ENCODE measurements at places on chromosomes 3 and 15.
A peak's percentile ranks its signal among the peaks of the same experiment; 100 is the strongest.

DNA sequence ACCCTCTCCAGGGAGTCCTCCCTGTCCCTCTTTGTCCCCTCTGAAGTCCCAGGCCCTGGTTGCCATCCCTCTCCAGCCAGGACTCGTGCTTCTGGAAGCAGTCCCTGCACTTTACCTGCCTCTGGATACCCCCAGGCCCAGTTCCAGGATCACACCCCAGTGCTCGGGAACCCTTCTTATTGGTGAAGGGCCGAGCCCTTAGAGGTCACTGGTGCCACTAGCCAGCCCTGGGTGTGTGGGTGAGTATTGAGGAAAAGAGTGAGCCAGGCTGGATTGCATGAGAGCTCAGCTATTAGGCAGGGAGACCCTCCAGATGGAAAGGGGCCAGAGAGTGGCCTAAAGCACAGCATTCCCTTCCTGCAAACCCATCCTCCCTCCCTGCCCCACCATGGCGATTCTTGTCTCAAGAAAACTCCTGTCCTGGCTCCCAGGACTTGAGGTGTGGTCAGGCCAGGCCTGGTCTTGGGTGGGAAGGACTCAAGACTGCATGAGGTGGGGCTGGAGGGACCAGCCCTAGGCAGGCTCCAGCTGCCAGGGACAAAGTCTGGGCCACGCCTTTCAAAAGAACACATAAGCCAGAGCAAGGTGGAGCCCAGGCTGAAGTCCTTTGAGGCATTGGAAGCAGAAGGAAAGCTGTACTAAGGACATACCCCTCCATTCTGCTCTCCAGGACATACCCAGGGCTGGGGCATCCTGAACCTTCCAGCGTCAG lies 4.8 kb upstream of the PHGR1 start:
- DNase-seq, result no peak

GRCh38 chr3:66496746-66497145 lies 4.1 kb downstream of the LRIG1 start:
- DNase-seq, result no peak

GRCh38 chr15:55683376-55683775 lies 59.6 kb downstream of the PRTG start:
- DNase-seq, result peak; percentile 28

DNA sequence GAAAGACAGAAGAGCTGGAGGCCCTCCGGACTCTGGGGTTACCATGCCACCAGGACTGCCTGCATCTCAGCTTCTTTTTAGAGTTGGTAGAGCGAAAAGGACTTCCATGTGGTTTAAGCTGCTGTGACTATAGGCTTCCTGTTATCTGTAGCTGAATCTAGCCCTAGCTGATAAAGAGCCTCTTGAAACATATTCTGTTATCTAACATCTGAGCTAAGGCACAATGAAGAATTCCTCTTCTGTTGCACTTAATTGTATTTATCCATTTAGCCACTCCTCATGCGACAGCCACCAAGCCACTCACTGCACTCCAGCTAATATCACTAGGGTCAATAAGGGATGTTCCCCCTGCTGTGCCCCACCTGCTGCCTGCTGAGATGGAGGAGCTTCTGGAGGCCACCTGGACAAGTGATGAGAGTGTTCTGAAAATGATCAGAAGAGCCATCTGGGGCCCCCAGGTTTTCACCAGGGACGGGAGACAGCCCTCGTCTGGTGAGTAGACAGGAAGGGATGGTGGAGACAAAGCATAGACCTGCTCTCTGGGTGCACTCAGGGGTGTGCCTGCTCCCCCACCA lies 94.6 kb upstream of the PLXNA1 start:
- DNase-seq, result no peak

DNA sequence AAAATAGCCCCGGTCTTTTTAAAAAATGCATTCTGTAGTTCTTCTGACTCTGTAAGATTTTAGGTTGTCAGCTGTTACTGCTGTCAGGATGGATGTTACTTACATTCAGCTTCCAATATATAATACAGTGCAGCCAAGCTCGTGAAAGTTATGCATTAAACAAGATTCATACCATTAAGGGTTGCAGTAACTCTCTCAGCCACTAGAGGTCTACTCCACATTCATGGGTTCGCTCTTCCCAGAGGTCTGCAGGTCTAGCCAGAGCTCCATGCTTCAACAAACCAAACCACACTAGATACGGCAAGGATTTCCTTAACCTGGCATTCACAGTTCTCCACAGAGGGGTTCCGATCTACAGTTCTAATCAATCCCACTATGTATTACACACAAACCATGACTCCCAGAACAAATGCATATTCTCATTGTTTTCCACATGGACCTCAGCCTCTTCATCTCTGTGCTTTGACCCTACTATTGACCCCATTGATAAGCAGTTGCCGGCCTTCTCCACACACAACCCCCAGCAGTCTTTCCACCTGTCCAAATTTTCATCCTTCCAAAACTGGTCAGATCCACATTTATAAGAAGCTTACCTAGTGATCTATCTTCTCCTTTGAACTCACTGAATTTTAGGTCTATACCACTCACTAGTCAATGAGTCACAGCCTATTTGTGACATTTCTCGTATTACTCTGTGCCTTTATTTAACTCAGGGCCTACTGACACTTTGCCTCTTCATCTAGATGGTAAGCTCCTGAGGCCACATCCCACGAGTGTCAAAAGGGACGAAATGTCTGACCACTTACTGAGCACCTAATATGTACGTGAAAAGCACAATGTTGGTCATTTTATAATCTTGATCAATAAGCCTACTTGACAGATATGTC lies 33.7 kb downstream of the RORA start:
- DNase-seq, result peak; percentile 58

DNA sequence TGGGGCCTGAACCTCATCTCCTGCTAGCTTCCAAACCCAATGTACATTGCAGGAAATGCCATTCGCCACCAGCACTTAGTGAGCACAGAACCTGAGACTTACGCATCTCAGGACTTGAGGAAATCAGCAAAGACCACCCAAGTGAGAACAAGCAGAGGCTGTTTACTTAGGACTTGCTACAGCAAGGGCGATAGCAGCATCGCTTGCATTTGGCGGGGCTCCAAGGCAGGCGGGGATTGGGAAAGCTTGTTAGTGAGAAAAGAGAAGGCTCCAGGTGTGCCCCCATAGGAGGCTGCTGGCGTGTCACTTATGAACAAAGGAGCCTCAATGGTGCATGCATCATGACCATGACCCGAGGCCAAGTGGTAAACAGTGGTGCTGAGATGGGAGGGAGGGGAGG lies 19.7 kb downstream of the SLC6A20 start:
- no peak for DNase-seq

GRCh38 chr3:45567730-45568172 lies 26.8 kb upstream of the LIMD1 start:
- peak; percentile 89 for DNase-seq

GRCh38 chr15:70275461-70276138 lies 177.9 kb upstream of the TLE3 start:
- DNase-seq, result no peak

DNA sequence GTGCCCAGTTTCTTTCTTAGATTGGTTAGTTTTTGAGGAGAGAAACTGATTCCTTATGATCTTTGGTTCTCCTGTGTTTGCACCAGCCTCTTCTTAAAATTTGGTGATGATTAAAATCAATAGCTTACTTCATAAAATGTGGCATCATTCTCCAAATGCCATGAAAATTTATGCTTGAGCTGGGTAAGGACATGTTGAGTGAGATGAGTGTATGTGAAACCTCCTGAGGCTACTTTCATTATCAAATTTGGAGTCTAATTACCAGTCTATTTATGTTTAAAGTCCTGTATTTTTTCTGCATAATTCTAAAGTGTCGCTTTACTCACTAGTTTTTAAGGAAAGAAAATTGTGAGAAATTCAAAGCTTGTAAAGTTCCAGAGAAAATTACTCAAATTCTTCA lies 102.1 kb downstream of the DIPK2A start:
- DNase-seq, result no peak

DNA sequence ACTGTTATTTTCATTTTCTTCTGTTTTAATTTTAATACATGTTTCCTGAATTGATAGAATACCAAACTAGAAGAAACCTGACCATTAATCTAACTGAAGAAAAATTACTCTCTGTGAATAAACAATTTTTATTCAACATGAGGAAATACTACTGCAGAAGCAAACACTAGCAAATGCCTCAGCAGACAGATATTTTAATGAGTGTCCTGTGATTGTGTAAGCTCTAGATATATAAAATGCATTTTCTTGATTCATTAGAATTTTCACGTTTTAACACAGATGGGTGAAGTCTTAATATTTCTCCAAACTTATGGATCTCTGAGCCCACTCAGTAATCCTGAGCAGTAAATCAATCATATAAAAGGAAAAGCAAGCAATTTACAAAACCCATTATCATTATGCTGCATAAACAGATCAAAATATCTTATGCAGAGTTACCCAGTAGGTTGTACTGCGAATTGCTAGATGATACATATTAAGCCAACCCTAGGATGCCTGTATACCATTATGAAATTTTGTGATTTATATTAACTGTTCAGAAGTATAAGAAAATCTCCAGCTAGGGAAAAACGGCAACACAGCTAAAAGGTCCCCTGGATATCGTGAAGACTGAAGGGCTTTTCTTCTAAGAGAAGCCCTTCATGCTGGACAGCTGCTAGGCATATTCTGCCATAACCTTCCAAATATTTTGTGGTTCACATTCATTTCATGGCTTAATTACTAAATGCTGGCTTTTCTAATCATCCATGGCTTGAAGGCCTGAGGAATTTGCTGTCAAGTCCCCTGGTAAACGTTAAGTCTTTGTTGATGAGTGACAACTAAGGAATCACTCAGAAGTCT lies 157.7 kb upstream of the TGFBR2 start:
- DNase-seq, result no peak

- peak; percentile 61 for DNase-seq
These were observed 22.6 kb upstream of the C3orf70 start for GRCh38 chr3:185175370-185175987.

DNA sequence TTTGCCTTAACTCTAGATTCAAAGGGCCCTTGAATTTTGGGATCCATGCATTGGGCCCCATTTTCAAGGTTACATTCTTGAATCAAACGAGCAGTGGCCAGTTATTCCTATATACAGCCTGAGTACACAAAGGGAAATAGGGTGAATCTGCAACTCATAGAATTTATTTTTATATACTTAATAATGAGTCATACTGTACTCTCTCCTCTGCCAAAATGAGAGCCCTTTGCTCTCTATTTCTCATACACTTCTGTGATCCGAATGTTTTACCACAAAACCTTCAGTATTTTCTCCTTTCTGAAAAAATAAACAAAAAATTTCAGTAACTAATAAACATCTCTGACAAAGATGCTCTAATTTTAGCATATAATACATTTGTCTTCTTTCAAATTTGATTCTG lies 116.7 kb downstream of the SERPINI1 start:
- DNase-seq, result no peak

GRCh38 chr3:61564395-61565059 lies 3.2 kb downstream of the PTPRG start:
- no peak for DNase-seq

GRCh38 chr3:30231277-30232141 lies 374.9 kb upstream of the TGFBR2 start:
- DNase-seq, result peak; percentile 16

GRCh38 chr3:142081178-142081577 lies 68.2 kb downstream of the TFDP2 start:
- no peak for DNase-seq

DNA sequence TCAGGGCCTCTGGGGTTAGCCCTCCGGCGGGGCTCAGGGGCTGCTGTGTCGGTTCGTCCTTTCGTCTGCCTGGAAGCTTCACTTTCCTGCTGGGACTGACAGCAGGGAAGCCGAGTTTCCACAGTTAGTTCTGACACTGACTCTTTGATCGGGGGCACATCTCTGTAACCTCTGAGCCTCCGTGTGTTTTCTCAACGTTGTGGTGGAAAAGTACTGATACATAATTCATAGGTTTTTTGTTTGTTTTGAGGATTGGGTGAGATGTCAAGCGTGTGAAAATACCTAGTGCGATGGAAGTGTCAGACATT lies 481 bp downstream of the AP4E1 start:
- no peak for DNase-seq

- DNase-seq, result no peak
These were observed 267.2 kb downstream of the GABRG3 start for GRCh38 chr15:27238209-27238608.

DNA sequence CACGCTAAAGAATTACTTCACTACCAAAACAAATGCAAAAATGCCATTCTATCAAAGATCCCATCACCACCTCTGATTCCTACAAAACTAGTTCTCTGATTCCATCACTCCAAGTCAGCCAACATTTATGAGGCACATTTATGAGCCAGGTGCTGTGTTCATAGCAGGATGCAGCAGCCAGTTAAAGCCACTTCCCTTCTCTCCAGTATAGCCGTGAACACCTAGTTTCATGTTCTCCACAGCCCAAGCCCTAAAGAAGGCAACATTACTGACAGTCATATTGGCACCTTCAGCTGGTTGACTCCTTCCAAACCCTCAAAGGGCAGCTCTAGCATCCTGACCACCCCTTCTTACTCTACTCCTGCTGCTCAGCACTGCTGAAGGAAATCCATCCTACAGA lies 36.4 kb downstream of the RYK start:
- DNase-seq, result no peak
